ENCODE measurements at places on chromosomes 3 and 15.

- DNase-seq, result no peak
Measured at GRCh38 chr3:161508852-161509477, 12.4 kb downstream of the OTOL1 start.

GRCh38 chr3:197001972-197002700 lies 27.5 kb downstream of the MELTF start:
- DNase-seq, result peak; percentile 41

DNA sequence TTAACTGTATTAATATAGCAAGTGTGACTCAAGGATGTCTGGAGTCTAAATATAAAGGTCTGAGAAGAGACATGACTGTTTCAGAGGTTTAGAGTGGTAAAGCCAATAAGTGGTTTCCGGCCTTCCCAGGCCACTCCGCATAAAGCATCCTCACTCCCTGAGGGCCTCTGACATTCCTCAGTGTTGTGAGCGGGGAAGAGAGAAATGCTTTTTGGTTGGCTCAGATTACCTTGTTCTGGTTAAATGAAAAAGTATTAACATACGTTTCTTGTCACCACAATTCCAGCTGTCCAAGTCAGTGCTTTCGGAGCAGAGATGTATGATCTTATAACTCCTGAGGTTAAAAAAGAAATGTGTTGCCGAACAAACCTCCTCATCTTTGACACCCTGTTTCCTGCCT lies 103.8 kb downstream of the RBMS3 start:
- DNase-seq, result peak; percentile 85

DNA sequence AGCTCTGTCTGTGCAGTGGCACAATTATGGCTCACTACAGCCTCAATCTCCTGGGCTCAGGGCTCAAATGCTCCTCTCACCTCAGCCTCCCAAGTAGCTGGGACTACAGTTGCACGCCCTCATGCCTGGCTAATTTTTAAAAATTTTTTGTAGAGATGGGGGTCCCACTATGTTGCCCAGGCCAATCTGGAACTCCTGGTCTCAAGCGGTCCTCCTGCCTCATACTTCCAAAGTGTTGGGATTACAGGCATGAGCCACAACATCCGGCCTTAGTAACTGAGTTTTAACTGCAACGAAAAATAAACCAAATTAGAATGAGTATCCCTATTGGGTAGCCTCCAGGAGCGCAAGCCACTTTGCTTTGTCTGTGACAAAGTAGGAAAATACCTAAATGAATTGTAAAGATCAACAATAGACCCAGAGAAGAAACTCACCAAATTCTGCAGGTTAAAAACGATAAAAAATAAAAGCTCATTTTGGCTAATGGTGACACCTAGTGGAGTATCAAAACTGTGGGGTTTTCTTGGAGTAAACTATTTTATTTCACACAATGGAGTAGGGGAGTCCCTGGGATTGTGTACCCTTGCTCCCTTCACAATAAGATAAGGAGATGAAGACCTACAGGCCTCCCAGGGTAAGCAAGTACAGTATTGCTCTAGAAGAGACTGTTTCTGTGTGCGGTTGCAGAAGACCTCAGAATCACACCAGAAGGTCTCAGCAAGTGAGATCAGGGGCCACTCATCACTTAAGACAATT lies 21.0 kb upstream of the CA12 start:
- peak; percentile 38 for DNase-seq

- no peak for DNase-seq
Measured at GRCh38 chr15:27645672-27646071, 453.4 kb downstream of the OCA2 start.

DNA sequence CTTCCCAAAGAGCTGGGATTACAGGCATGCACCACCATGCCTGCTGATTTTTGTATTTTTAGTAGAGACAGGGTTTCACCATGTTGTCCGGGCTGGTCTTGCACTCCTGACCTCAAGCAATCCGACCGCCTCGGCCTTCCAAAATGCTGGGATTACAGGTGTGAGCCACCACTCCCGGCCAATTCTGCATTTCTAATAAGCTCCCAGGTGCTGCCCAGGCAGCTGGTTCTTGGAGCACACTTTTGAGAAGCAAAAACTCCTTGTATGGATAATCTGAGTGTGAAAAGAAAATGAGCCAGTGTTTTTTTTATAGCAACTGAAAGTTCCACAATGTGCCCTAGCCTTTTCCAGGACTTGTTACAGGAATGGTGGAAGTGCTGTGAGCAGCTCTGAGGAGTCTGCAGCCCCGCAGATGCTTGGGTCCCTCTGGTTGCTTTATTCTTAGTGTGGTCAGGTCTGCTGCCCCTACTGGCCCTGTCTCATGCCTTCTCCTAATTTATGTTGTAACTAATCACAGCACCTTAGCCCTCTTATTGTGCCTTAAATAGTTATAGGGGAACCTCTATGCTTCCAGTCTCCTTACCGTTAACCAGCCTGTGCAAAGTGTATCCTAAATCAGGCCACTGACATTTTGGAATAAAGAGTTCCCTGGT lies 13.5 kb upstream of the KCNAB1 start:
- DNase-seq, result no peak

- no peak for DNase-seq
Measured at GRCh38 chr3:53834429-53835095, 11.7 kb downstream of the CHDH start.

DNA sequence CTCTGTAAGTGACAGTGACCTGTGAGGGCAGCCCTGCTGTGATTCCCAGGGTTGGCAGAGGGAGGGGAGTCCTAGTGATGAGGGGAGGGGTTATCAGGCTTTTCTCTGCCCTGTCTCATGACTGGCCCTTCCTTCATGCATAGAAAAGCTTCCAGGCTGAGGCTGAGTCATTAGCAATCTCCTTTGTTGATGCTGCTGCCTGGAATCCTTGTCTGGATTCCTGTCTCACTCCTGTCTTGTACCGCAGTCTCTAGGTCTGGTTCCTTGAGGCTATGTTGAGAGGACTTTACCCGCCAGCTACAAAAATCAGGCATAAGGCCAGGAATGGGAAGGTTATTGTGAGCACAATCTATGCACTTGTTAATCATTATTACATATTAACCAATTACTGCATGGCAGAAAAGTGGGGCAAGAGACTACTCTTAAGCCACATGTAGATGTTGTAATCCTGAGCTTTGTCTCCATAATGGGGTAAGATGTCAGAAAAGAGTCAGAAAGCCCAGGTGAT lies 7.2 kb downstream of the KLHL6 start:
- DNase-seq, result peak; percentile 94

DNA sequence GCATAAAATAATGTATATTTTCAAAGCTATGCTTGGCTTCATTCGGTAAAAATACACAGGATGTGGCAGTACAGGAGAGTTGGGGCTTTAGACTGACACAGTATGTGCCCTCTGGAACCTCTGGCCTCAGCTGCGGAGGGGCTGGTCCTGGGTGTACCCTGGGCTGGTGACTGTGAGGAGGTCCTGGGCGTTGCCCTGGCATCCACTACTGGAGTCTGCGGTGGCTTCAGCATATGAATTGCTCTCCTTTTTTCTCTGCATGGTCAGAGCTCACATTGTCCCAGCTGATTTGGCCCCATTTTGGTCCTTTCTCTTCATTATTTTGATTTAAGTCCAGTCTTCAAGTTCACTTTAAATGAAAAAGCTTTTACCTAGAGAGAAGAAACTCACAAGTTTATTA lies 40.5 kb upstream of the CORO2B start:
- no peak for DNase-seq

DNA sequence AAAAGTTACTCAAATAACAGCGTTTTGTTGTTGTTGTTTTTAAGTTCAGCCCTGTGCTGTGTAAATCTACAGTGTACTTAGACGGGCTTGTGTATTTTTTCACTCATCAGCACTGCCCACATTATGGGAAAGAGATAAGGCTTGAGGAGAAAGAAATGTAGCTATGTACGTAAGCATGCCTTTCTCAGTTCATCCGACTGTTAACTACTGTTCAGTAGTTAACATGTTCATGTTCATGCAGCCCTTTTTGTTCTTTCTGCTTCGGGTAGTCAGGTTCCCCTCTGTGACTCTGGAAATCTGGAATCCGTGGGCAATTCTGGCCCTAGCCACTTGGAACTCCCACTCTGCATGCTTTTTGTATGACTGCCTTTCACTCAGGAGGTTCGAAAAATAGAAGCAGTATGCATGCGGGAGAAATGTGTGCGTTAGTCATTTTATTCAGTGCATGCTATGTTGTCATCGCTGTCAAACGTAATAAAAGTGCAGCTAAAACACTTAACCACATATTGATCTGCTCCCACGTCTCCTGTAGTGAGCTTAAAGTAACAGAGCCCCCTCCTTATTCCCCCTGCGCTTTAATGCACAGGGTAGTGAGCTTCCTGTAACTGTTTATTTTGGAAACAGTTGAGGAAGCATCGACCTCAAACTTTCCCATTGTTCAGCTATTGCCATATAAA lies 283.1 kb upstream of the NR2F2 start:
- peak; percentile 82 for DNase-seq

DNA sequence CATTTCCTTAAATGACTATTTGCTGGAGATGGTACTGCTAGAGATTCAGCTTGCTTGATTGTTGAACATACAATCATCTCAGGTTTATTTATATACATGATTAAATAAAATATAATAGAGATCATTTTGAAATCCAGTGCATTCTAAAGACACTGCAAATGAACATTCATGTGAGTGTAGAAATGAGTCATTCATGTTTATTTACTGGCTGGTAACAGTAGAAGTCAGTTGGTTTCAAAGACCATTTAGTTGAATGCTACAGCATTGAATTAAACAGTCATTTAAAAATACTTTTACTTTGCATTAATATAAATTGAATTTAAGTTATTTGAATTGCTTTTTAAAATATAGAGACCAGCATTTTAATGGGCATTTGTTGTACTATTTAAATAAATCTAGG lies 551.9 kb upstream of the GOLIM4 start:
- DNase-seq, result no peak

- DNase-seq, result no peak
Measured at GRCh38 chr15:51049081-51049480, 45.6 kb downstream of the TNFAIP8L3 start.

DNA sequence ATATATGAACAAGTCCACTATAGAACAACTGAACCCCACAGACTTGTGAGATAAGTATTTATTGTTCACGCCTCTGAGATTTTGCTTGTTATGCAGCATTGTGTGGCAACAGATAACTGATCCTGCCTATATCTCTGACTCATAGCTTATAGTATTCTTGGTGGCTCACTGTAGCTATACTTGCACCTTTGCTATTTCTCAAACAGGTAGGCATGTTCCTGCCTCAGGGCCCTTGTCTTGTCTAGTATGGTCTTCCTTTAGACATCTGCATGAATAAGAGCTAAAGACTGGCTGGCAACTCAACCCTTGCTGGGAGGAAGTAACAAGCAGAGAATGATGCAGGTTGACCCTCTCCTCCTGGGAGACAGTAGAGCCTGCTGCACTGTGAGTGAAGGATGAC lies 256.1 kb downstream of the CHST2 start:
- no peak for DNase-seq

DNA sequence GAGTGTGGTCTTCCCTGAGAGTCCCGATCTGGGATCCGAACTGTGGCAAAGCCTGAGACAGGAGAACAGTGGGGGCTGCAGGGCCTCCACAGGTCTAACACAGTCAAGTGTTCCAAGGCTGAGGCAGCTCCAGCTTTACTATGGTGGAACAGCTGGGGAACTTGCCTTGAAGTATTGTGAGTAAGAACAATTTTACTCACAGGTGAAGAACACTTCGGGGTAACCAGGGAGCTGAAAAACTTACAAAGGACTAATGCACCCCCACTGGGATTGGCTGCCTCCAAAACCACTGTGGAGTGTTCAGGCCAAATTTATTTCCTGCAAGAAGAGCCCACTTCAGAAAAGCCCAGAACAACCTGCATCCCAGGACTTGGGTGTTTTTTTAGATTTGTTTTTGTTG lies 25.4 kb downstream of the ZIC4 start:
- DNase-seq, result no peak

- DNase-seq, result no peak
Measured at GRCh38 chr3:32125012-32125411, 18.6 kb downstream of the GPD1L start.

GRCh38 chr3:98782824-98783500 lies 19.8 kb downstream of the ST3GAL6 start:
- no peak for DNase-seq

All from amniotic epithelial cell (primary cell).